ENCODE measurements at places on chromosomes 11 and 22.

- no peak for DNase-seq
Measured at GRCh38 chr11:74169738-74170458, 904 bp downstream of the C2CD3 start.

DNA sequence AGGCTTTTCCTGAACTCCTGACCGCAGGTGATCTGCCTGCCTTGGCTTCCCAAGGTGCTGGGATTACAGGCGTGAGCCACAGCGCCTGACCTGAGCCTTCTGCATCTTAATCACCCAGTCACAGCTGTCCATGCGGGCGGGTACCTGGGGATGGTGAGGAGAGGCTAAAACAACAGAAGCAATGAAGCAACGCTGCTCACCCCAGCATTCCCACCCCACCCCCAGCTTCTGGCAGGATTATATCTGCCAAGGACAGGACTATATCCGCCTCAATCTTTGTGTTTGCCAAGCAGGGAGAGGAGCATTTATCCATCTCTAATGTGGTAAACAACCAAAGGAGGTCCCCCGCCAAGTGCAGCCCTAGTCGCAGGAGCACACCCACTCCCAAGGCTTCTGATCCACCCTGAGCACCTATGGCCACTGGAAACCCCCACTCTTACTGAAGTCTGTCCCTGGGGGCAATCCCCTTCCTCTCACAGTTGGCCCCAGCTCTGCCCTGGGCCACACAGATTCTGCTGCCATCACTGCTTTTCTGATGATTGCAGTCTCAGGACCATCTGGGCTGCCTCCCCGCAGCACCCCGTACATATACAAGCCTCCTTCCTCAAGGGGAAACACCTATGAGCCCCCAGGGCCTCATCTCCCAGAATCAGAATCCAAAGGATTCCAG, 8.8 kb upstream of the LGALS2 start:
- DNase-seq = no peak

DNA sequence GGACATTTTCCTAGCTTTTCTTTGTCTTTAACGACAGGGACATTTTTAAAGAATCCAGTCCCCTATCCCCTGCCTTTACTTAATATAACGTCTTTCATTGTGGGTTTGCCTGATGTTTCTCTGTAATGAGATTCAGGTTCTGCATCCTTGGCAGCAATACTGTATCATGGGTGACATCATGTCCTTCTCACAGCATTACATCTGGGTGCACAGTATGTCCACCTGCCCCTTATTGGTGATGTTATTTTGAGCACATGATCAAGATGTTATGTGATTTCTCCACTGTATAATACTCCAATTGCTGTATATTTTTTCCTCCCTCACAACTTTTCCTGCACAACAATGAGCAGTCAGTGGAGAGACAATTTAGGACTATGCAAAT, 9.7 kb upstream of the STK33 start:
- DNase-seq = no peak

GRCh38 chr11:63805844-63806415, 7.3 kb upstream of the SPINDOC start:
- DNase-seq = no peak

DNA sequence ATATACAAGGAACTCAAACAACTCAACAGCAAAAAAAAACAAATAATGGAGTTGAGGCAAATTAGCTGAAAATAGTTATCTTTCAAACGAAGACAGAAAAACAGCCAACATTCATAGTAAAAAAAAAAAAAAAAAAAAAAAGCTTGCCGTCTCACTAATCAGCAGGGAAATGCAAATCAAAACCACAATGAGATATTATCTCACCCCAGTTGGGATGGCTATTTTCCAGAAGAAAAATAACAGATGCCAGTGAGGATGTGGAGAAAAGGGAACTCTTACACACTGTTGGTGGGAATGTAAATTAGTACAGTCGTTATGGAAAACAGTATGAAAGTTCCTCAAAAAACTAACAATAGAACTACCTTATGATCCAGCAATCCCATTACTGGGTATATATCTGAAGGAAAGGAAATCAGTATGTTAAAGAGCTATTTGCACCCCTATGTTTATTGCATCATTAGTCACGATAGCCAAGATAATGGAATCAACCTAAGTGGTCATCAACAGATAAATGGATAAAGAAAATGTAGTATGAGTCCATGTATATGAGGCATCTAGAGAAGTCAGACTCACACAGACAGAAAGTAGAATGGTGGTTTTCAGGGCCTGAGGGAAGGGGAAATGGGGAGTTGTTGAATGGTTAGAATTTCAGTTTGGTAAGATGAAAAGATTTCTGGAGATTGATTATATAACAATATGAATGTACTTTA, 56.0 kb downstream of the USP35 start:
- DNase-seq = peak; percentile 28

DNA sequence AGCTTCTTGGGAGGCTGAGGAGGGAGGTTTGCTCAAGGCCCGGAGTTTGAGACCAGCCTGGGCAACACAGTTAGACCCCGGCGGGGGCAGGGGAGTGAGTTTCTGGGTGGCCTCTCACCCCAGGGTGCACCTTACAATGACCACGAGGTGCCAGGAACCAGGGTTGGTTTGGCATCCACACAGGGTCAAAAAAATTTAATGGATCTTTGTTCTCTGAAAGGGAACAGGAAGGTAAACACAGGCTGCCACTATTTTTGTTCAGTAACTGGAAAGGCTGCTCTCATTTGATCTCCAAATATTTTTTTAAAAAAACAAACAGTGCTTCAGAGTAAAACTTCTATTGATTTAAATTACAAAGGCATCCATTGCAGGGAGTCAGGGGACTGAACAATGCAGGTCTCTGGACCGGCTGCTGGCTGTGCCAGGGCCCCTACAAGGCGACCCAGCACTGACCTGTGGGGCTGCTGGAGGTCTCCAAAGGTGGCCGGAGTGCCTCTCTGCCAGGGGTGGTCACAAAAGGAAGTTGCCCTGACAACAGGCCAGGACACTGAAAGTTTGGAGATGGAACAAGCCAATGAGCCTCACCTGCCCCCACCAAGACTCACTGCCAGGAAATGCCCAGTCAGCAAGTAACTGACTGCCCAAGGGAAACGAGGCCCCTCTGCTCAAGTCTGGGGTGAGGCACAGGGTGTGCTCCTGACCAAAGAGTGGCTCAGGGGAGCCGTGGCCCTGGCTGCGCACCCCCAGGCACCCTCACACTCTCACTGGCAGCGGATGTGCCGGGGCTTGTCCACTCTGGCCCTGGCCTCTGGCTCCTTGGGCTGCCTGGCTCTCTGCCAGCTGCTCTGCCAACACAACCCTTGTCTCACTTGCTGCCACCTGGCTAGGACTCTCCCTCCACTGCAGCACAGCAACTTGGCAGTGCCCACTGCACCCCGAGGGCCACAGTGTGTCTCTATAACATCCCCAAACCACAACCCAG, 51.8 kb downstream of the ARFGAP3 start:
- DNase-seq = no peak

DNA sequence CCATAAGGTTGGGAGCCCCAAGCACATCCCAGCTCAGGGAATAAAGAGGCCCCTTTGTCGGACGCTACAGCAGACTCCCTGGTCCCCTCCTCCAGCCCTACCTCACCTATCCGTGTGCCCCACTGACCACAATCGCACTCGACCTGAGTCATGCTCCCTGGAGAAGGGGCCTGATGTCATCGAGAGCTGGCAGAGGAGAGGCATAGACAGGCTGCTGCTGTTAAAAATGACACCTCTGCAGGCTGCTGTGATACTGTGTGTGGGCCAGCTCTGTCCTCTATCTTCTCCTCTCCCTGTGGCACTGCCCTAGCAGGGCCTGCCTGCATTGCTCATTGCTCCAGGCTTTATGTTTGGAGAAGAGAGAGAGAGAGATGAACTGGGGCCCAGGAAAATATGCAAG, 123.4 kb upstream of the SYT13 start:
- DNase-seq = no peak

DNA sequence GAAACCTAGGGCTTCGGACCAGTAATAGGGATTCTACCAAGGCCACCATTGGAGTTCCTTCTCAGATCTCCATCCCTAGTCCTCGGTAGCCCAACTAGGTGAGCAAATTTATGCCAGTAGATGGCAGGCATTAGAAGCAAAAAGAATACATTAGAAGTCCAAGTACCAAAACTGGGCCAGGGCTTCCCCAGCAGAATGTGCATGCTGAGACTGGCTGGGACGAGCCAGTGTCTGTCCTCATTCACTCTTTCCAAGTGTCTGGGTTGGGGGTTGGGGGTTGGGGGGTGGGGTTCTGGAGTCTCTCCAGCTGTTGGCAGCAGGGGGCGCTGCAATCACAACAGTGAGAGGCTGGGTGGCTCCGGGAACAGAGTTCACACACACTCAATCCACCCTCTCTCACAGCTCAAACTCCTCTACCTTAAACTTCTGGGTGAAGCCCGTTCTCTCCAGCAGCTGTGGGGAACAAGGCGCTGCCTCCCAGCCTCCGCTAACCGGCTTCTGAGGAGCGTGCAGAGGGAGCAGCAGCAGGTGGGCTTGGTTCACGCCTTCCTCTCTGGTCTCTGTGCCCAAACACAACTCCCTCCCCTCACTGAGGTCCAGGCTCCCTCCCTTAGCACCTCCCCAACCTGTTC, 57.5 kb downstream of the BTG4 start:
- DNase-seq = peak; percentile 17

DNA sequence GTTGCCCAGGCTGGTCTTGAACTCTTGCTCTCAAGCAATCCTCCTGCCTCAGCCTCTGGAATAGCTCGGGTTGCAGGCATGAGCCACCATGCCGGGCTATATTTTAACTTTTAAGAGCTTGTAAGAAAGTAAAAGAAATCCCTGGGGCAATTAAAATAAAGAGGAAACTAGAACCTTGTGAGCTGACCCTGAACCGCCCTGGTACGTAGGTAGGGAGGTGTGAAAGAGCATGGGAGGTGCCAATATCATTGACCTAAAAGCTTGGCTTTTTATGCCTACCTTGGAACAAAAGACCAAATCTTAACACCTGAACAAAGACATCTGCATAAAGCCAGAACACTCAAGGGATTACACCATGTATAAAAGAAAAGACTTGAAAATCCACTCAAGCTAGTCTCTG, 595.1 kb downstream of the SOX6 start:
- DNase-seq = no peak

- DNase-seq = no peak
Measured at GRCh38 chr11:30092518-30092917, 75.7 kb upstream of the KCNA4 start.

GRCh38 chr11:8886322-8886721, 24.7 kb upstream of the AKIP1 start:
- DNase-seq = no peak

DNA sequence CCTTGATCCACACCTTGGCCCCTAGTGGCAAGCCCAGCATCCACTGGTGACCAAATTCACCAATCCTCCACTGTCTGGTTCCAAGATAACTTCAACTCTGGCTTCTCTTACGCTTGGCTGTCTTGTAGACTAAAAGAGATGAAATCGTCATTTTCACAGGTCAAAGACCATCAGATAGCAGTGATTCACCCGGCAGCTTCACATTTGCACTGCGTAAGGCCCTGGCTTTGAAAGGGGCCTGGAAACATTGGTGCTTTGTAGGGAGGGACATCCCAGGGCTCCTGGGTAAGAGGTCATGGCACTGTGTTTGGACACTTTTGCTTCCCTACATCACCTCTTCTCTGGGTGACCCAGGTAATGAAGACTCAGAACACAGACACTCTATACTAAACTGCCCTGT, 30.1 kb upstream of the FADD start:
- no peak for DNase-seq

DNA sequence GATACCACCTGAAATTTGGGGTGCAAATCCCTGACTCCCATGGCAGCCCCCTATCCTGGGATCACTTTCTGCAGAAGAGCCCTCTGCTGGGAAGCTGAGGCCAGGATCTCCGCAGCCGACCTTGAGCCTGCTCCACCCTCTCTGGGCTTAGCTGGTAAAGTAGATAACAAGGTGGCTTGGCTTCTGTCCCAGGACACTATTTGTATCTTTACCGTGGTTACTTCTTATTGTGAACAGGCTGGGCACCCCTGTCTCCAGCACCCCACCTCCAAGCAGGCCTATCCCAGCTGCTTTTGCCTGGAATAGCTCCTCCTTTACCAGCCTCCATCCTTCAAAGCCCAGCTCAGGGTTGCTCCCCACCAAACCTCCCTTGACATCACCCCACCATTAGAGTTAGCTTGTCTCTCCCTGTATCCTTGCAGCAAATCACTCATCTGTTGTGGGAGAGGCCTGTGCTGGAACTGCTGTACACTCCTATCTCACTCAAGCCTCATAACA, 35.2 kb upstream of the P2RY2 start:
- DNase-seq = no peak

- DNase-seq = no peak
Measured at GRCh38 chr11:12853325-12853651, 155.8 kb upstream of the RASSF10 start.

- no peak for DNase-seq
Measured at GRCh38 chr22:31836010-31836409, 82.2 kb downstream of the DEPDC5 start.

GRCh38 chr11:102289592-102289991, 27.7 kb upstream of the BIRC3 start:
- DNase-seq = no peak

DNA sequence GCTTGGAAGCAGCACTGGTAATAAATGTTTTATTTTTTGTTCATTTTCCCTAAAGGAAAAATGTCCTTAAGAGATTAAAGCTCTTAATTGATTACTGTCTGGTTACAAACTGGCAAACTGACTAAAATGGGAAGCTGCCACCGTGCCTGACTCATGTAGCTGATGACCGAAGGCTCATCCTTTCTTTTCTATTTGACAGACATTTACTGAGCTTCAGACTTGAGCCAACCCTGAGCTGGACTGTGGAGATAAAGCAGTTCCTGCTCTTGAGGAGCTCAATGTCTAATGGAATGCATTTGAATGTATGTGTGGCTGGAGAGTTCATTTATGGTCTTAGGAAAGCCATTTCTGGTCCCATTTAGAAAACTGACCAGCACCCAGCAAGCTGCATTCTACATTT, 91.3 kb downstream of the RNF169 start:
- no peak for DNase-seq

DNA sequence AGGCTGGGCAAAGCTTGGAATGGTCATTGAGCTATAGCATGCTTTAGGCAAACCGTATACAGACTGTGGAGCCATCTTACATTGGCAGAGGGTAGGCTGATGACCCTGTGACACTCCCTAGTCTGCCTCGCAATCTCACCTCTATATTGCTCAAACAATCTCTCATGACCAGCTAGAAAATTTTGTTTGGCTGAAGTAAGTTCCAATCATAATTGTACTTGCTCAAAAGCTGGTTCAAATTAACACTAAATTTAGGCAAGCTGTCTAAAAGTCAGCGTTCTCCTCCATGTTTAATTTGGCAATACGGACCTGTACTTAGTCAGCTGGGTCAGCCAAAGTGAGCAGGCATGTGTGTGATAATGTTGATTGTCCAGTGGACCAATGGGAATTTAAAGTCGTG, 133.0 kb downstream of the SWAP70 start:
- no peak for DNase-seq

- DNase-seq = no peak
Measured at GRCh38 chr11:30406978-30407762, 84.3 kb downstream of the ARL14EP start.

Data from MV-4-11 (cell line).